Activated CD4-positive, alpha-beta T cell treated with anti-CD3 and anti-CD28 coated beads, Interleukin-2, amount 10 ng/mL, durations not matched to agents 24 days and 14 days (primary cell): ENCODE measurements at places on chromosomes 1 and 21. TPM values are rescaled to one million over a fixed set of nuclear protein-coding genes. Genes with fewer than 3 reads are reported as not detected.

The TCEA3 gene
- total RNA-seq = 6.7 and 7.8 TPM in 2 replicates

The C8A gene
- not detected in 2 replicates for total RNA-seq

The CYP4A22 gene
- not detected in 2 replicates for total RNA-seq

The OR10Z1 gene
- not detected in 2 replicates for total RNA-seq

The FMO1 gene
- total RNA-seq = not detected in 2 replicates

The GPR52 gene
- 2.5 and 3.0 TPM in 2 replicates for total RNA-seq

The TDRD10 gene
- not detected in 2 replicates for total RNA-seq

The MAP1LC3C gene
- total RNA-seq = not detected in 2 replicates

The CTBS gene
- total RNA-seq = 13.1 and 13.9 TPM in 2 replicates

The RNU1-3 gene
- 1,962 and 2,189 TPM in 2 replicates for total RNA-seq

The LDLRAD1 gene
- not detected in 2 replicates for total RNA-seq

The SAMD11 gene
- not detected in 2 replicates for total RNA-seq

The CA6 gene
- 1.0 and 1.3 TPM in 2 replicates for total RNA-seq

The FLVCR1 gene
- 17.9 and 21.8 TPM in 2 replicates for total RNA-seq

The LCE2A gene
- not detected in 2 replicates for total RNA-seq

The PERM1 gene
- total RNA-seq = not detected in 2 replicates

The PDZK1IP1 gene
- not detected in 2 replicates for total RNA-seq

The LCE1A gene
- total RNA-seq = not detected in 2 replicates

The CTSS gene
- total RNA-seq = 26.9 and 28.3 TPM in 2 replicates

The RUNX3 gene
- total RNA-seq = 110 and 112 TPM in 2 replicates

The OLIG2 gene
- total RNA-seq = not detected in 2 replicates

The SYNC gene
- not detected in 2 replicates for total RNA-seq

The RNF2 gene
- 17.8 and 21.1 TPM in 2 replicates for total RNA-seq

The GNG4 gene
- 76.2 and 77.2 TPM in 2 replicates for total RNA-seq

The ATP1A2 gene
- total RNA-seq = not detected in 2 replicates

The IGSF9 gene
- total RNA-seq = not detected in 2 replicates

The RIPPLY3 gene
- total RNA-seq = 0.26 TPM in 1 of 2 replicates, not detected in the other

The IVL gene
- total RNA-seq = not detected in 2 replicates

The CTH gene
- total RNA-seq = 12.7 and 14.3 TPM in 2 replicates

The KIRREL1 gene
- 0.02 TPM in 1 of 2 replicates, not detected in the other for total RNA-seq

The CCT3 gene
- 623 TPM in 2 replicates for total RNA-seq

The ARMH1 gene
- total RNA-seq = 133 and 137 TPM in 2 replicates

The CRP gene
- not detected in 2 replicates for total RNA-seq

The PAPPA2 gene
- 0.02 TPM in 1 of 2 replicates, not detected in the other for total RNA-seq

The RHD gene
- not detected in 2 replicates for total RNA-seq

The CHRNB2 gene
- 0.14 TPM in 1 of 2 replicates, not detected in the other for total RNA-seq

The OPTC gene
- not detected in 2 replicates for total RNA-seq

The KISS1 gene
- not detected in 2 replicates for total RNA-seq

The SPRR2G gene
- not detected in 2 replicates for total RNA-seq

The SRGAP2C gene
- 40.8 and 47.5 TPM in 2 replicates for total RNA-seq

The LMO4 gene
- 23.7 and 26.1 TPM in 2 replicates for total RNA-seq

The LCE1C gene
- total RNA-seq = not detected in 2 replicates

The REG4 gene
- total RNA-seq = 0.19 and 0.40 TPM in 2 replicates

The IL20 gene
- not detected in 2 replicates for total RNA-seq

The PIGP gene
- 19.0 and 19.4 TPM in 2 replicates for total RNA-seq

The COL11A1 gene
- not detected in 2 replicates for total RNA-seq

The SH2D1B gene
- not detected in 2 replicates for total RNA-seq

The CAMK2N1 gene
- total RNA-seq = 1.3 and 1.8 TPM in 2 replicates

The HMGCS2 gene
- not detected in 2 replicates for total RNA-seq
